ENCODE measurements at places on chromosomes 11 and 22.

DNA sequence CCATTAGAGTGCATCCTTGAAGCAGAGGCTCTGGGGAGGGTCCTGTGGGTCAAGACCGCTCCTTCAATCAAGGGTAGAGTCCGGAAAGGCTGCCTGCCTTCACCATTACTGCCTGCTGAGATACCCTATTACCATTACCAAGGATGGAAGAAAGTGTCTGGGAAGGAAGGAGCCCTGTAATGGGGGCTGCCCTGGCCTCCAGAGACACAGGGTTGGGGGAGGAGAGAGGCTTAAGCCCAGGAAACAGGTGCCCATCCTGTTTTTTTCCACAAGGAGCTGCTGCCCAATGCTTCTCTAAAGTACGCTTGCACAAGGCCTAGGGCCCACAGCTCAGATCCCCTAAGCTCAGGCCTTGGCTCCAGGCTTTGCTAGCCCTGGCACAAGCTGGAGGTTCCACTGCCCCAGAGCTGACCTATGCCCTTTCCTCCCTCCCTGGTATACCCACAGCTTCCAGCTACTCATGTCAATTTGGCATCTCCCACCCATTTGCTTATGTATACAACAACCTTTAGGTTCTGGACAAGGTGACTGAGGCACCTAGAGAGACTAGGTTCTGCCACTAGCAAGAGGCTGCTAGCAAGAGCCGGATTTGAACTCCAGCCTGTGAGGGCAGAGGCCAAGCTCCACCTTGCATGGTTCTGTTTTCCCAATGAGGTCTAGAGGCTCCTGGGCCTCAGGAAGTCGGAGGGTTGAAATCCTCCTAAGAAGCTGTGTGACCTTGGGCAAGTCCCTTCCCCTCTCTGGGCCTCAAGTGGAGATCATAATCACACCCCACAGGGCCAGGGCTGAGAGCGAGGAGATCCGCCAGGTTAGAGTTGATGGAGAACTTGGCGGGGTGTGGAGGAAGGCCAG, 1.5 kb upstream of the PLCB3 start:
- H3K4me3 ChIP-seq: no peak overlapping the region
- H3K27ac ChIP-seq: no peak overlapping the region
- no peaks in the 10 kb centered on the region for H3K36me3 ChIP-seq
- DNase-seq: no peak

GRCh38 chr11:819943-820649, 1.4 kb downstream of the PNPLA2 start:
- peak; percentile 94 for DNase-seq
- peak overlapping the region; percentile 94 for H3K27ac ChIP-seq
- peaks cover 24% of the 10 kb centered on the region for H3K4me1 ChIP-seq
- H3K4me3 ChIP-seq: peak overlapping the region; percentile 98

DNA sequence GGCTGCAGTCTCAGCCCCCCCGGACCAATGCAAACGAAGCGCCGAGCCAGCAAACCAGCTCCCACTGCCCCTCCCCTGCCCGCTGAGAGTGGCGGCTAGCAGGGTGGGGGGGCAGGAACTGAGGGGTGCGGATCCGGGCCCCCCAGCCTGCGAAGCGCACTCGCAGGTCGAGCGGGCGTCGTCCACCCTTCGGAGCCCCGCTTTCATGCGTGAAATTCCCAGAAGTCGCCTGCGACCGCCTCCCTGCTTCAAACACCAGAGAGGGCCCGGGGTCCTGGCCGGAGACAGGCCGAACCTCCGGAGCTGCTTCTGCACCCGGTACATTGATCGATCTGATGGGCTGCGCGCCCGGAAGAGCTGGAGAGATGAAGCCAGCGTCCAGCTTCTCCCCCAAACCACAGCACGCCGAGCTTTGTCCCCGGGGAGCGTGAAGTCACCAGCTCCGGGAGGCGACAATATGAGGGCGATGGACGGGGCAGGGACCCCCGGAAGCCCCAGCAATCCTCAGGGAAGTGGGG, 646 bp upstream of the PATZ1 start:
- H3K4me3 ChIP-seq: peak overlapping the region; percentile 72
- no peaks in the 10 kb centered on the region for H3K36me3 ChIP-seq
- peak overlapping the region; percentile 80 for H3K27ac ChIP-seq
- DNase-seq: peak; percentile 73
- H3K27me3 ChIP-seq: no peaks in the 10 kb centered on the region

DNA sequence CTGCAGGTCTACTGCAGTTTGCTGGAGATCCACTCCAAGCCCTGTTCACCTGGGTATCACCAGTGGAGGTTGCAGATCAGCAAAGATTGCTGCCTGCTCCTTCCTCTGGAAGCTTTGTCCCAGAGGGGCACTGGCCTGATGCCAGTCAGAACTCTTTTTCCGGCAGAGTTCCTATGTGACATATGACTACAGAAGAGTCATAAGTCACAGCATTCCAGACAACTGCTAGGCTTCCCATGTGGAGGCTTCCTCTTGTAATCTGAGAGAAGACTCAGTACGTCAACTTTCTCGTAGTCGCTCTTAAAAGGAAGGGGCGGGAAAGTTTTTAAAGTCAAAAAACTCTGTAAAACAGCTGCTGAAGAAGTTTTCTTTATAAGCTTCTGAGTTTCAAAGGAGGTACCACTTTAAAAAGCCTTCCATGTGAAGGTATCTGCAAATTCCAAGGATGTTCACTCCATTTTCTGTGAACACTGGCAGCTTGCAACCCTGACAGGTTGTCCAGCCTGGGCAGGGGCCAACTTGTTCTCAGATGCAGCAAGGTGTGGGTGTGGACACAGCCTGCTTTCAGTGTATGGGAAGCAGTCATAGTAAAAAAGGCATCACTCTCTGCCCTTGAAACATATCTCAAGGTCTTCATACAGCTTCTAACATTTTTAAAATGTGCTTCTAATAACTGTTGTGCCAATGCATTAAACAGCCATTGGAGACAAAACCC, 97.8 kb downstream of the ME3 start:
- no peak overlapping the region for H3K4me3 ChIP-seq
- peaks cover 22% of the 10 kb centered on the region for H3K4me1 ChIP-seq
- no peaks in the 10 kb centered on the region for H3K27me3 ChIP-seq
- H3K27ac ChIP-seq: no peak overlapping the region
- no peaks in the 10 kb centered on the region for H3K36me3 ChIP-seq
